ENCODE measurements at places on chromosomes 2 and 18.
A peak's percentile ranks its signal among the peaks of the same experiment; 100 is the strongest.

- peak; percentile 49 for DNase-seq
Measured at GRCh38 chr2:202508686-202509085, 126.1 kb upstream of the FAM117B start.

GRCh38 chr2:109266998-109267854 is 138.2 kb downstream of the SH3RF3 start:
- no peak for DNase-seq

DNA sequence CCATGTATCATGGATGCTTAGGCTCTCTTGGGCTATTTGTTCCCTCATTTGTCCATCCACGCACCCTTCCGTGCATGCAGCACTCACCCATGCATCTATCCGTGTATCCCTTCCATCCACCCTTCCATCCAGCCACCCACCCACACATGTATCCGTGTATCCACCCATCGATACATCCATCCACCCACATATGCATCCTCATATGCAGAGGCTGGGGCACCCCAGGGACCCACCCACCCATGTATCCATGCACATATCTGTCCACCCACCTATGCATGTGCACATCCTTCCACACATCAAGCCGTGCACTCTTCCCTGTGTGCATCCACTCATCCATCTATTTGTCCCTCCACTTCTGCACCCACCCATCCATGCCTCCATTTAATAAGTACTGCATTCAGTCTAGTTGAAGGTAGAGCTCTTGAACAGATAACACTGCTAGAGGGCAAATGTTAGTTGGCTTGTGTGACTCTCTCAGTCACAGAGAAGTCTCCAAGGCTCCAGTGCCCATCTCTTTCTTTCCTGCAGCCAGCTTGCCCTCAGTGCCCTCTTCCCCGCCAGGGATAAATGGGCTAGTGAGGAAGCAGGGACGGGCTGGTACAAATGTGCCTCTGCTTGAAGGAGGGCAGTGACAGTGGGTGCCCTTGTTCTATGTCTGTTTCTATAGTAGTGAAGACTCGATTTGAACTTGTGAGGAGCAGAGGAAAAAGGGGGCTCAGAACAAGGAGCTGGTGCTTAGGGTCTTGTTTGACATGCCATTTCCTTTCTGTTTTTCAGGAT is 61.5 kb downstream of the EMILIN2 start:
- no peak for DNase-seq

- DNase-seq: no peak
Measured at GRCh38 chr2:27038012-27038411, 5.2 kb downstream of the TMEM214 start.

DNA sequence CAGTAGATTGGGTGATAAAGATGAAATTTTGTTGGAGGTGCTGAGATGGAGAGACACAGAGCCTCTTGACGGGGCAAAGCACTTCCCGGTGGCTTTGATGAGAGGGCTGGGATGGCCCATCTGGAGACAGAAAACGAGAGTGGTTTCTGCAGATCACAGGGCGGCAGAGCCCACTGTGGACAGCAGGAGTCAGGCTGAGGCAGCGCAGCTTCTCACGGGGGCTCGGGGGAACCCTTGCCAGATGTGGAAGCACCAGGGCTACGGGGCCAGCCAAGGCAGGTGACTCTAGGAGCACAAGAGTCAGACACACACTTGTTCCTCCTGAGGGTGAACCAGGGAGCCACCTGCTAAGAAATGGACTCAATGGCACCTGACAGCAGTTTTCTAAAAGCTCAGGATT is 78.5 kb downstream of the TPO start:
- no peak for DNase-seq

- no peak for DNase-seq
Measured at GRCh38 chr18:23324861-23325260, 128.2 kb upstream of the RIOK3 start.

DNA sequence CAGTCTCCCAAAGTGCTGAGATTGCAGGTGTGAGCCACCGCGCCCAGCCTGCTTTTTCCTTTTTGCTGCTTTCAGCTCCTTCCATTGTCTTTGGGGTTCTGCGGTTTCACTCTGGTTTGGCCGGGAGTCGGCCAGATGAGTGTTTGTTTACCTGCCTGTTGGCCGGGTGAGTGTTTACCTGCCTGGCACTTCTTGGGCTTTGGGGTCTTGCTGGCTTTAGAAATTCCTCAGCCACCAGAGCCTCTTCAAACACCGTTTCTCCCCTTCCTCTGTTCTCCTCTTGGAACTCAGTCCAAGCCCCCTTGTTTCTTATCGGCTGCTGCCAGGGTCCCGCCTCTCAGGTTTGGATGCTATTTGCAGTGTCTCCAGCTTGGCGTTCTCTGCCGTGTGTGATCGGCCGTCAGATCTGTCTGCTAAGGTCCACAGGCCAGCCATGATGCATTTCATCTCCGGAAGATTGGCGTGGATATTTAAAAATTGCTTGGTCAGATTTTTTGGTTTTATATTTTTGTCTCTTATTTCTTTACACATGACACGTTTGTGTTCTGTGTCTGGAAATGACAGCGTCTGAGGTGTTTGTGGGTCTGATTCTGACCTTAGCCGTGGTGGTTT is 14.2 kb upstream of the GAL3ST2 start:
- no peak for DNase-seq

- DNase-seq: peak; percentile 43
Measured at GRCh38 chr2:111710085-111710484, 173.9 kb downstream of the ANAPC1 start.

DNA sequence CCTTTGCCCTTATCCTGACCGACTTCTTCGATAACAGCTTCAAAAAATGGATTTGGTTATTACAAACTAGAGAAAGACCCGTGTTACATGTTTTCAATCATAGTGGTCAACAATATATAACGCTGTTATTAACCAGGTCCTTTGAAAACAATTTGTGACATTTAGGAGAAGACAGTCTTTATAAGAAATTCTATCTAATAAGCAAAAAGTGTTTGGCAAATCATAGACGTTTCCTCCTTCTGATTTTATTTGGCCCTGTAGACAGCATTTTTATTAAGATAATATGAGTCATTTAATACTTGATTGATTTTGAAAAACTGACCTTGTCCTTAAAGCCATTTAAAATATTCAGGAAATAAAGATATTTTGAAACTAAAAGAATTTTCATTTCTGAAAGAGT is 160.5 kb upstream of the DAPL1 start:
- no peak for DNase-seq

DNA sequence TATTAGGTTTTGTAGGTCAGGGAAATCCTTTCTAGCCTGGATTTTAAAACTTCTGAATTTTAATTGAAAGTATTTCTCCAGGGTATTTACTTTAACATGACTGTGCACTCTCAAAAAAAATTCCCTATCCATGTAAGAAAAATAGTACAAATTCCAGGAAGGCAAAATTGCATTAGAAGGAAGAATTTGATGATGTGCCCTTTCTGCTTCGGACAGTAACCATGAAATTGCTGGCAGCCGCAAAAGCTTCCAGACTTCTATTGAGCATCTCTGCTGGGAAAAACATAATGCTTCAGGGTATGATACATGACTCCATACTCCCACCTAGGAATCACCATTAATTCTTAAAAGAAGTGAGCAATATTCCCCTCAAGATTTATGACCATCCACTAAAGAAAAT is 17.2 kb upstream of the KLF7 start:
- no peak for DNase-seq

DNA sequence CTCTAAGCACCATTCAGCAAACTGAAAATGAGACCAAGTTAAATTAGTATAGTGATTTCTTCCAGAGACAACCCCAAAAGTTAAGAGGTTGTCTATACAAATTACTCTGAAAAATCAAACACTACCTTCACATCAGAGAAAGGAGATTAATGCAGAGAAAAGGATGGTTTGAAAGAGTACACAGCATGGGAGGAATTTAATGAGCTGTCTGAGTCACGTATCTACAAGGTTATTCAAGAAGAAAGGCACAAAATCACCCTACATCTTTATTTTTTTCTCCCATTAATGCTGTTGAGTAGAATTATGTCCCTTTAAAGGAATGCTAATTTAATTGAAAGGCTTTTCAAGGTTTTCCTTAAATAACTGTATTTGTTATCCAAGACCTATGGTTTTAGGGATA is 41.1 kb downstream of the LANCL1 start:
- no peak for DNase-seq

DNA sequence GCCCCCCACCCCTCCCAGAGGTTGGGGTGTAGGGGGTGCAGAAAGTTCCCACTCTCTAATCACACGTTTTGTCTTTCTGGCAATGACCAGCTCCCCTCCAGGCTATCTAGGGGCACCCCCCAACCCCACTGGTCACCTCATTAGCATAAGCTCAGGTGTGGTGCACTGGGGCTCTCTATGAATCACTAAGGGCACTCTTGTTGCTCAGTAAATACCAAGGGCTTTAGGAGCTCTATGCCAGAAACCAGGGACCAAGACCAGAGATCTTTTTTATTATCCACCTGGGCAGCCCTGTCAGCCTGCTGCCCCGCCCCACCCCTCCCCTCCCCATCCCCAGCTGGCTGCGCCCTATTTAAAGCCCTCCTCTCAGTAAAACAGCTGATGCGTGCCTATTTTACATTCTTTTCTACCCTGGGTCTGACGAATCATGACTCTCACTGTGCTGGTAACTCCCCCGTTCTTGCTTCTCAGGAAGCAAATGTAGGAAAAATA is 24.3 kb downstream of the NCK2 start:
- DNase-seq: peak; percentile 75

DNA sequence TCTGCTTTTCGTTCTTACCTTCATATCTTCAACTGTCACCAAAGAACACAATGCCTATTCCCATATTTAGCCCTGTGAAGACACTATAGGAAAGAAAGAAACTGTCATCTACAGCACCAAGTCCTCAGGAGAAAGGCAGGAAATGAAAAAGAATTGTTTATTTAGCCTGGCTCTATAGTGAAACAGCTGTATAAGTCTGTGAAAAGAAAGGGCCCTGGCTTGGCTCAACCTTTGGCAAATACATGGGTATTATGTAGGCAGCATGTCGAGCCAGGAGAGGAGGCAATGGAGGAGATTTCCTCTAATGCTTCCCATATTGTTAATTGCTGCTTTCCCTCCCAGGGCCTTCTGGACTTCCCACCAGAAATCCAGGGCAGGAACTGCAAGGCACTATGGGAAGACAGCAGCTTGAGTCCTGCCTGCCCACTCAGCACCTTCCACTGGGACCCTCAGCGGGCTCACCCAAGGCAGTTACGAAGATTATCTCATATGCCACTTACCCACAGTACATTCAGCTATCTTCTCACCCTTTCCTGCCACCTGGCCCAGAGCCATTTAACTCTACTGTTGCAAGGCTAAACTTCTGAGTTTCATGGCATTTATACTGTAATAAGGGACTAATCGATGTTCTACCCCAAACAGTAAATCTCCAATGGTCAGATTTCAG is 30.1 kb downstream of the SLC8A1 start:
- DNase-seq: no peak

GRCh38 chr2:48445091-48445725 is 84.7 kb upstream of the STON1 start:
- no peak for DNase-seq

DNA sequence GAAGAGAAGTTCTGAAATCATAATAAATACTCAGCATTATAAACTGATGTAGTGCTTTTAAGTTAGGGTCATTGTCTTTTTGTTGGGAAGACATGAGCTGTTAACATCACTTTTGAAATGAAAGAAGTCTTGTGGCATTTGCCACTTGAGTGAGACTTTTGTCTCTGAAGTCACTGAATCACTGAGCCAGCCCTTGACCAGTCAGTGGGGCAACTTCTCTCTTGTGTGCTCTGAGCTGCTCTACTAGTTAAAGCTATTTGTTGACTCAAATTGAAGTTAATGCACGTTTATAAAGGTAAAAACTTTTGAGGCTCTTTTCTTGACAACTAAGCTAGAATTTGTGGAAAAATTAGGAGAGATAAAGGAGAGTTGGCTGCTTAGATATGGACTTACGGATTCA is 6.7 kb downstream of the WDR43 start:
- no peak for DNase-seq

- DNase-seq: no peak
Measured at GRCh38 chr2:237556773-237557632, 9.4 kb upstream of the PRLH start.

GRCh38 chr2:200744201-200744602 is 67.5 kb upstream of the BZW1 start:
- peak; percentile 20 for DNase-seq

- peak; percentile 86 for DNase-seq
Measured at GRCh38 chr18:36934884-36935283, 106.0 kb downstream of the KIAA1328 start.

- no peak for DNase-seq
Measured at GRCh38 chr18:4586731-4587130, 131.6 kb upstream of the DLGAP1 start.

- no peak for DNase-seq
Measured at GRCh38 chr2:60476206-60476954, 77.1 kb downstream of the BCL11A start.

GRCh38 chr2:31383471-31384153 is 30.9 kb downstream of the XDH start:
- DNase-seq: peak; percentile 38

GRCh38 chr2:238863231-238863630 is 15.3 kb downstream of the TWIST2 start:
- DNase-seq: no peak

GRCh38 chr18:52435301-52435700 is 95.3 kb downstream of the DCC start:
- no peak for DNase-seq

DNA sequence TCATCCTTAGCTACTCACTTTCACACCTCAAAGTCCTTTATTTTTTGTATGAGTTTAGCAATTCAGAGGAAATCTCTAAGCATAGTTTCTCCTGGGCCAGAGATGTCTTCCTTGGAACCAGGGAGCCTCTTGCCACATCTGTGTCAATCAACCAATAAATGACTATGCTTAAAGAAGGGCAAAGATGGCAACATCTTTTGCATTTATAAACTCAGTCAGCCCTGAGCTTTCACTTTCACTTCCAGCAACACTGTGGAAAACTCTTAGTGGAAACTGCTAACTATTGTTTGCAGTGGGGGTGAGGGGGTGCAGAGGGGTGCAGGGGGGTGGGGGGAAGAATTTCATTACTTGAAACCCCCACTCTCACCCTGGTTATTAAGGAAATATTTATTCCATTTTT is 3.4 kb downstream of the ACVR1C start:
- no peak for DNase-seq

GRCh38 chr2:85191157-85191556 is 58.0 kb downstream of the TCF7L1 start:
- no peak for DNase-seq

DNA sequence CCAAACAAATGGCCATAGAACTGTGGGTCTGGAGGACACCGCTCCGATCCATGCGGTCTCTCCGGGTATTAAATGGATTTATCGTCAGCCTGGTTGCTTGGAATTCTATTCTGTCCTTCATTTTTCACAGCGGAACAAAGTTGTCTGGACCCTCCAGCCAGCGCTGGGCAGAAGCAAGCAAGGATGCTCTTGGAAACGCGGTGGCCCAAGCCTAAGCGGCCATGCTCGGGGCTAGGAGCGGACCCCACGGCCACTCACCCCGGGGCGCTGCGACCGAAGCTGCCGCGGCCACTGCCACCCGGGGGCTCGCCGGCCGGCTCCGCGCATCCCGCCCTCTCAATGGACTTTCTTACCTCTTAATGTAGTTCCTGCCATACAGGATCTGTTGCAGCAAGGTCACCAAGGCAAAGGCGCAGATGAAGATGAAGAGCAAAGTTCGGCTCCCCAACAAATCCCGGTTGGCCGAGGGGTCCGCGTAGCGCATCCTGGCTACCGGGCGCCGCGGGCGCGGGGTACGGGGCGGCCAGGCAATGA is 761 bp downstream of the ST8SIA5 start:
- no peak for DNase-seq

- no peak for DNase-seq
Measured at GRCh38 chr18:75214332-75214690, 3.7 kb downstream of the TSHZ1 start.

- peak; percentile 37 for DNase-seq
Measured at GRCh38 chr2:226050822-226051221, 651.3 kb downstream of the NYAP2 start.

GRCh38 chr2:46170026-46170425 is 127.2 kb upstream of the EPAS1 start:
- DNase-seq: no peak
